ENCODE measurements at places on chromosomes 11 and 22.

DNA sequence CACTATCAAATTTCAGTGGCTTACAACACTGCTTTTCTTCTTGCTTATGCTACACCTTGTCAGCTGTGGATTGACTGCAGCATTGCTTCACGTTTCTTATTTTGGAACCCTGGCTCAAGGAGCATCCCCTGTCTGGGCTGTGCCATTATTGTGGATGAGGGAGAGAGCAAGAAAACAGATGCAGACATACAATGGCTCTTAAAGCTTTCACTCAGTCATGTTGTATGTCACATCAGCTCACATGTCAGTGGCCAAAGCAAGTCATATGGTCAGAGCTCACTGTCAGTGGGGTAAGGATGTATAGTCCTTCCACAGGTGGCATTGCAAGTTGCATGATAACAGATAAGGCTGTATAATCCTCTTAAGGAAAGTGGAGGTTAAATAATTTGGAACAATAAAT, 10.0 kb downstream of the ARHGEF12 start:
- no peak for DNase-seq

GRCh38 chr11:9953994-9954626, 290.2 kb downstream of the SWAP70 start:
- no peak for DNase-seq

DNA sequence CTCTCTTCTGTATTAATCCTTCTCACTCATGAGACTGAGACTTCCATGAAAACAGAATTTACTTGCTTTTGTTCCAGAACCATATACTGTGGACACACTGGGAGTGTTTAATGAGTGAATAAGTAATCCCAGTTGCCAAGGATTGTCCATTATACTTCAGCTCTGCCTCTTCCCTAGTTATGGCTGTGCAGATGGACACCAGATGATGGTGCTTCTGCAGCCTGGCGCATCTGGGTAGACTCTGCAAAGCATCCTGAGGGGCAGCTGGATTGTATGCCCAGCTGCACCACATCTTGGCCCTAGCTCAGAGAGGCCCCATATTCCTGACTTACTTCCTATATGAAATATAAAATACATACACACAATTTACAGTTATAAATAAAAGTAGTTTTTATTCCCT, 43.5 kb downstream of the DBX1 start:
- DNase-seq, result no peak

GRCh38 chr22:35731321-35731720, 13.6 kb downstream of the APOL5 start:
- no peak for DNase-seq

DNA sequence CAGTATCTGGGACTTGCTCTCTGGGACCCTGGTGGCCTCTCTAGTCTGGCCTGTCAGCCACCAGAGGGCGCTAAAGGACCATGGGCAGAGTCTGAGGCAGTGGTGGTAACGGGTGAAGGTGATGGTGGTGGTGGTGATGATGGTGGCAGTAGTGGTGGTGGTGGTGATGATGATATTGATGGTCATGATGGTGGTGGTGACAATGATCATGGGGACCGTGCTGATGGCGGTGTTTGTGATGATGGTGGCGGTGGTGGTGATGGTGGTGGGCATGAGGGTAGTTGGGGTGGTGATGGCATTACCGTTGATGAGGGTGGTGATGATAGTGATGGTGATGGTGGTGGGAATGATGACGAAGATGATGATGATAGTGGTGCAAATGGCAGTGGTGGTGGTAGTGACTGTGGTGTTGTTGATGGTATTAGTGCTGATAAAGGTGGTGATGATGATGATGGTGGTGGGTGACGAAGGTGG, 16.0 kb downstream of the TRPM5 start:
- DNase-seq, result peak; percentile 85

All from B cell (primary cell).